ENCODE measurements at places on chromosomes 1 and 21. TPM values are rescaled to one million over a fixed set of nuclear protein-coding genes. Genes with fewer than 3 reads are reported as not detected.
A peak's percentile ranks its signal among the peaks of the same experiment; 100 is the strongest.

CDK11A gene
- 12.8 TPM for total RNA-seq

SMIM1 gene
- 1.7 TPM for total RNA-seq

- peak; percentile 66 for DNase-seq
These were observed 72.9 kb downstream of the SKI start for GRCh38 chr1:2300851-2301606.

DNA sequence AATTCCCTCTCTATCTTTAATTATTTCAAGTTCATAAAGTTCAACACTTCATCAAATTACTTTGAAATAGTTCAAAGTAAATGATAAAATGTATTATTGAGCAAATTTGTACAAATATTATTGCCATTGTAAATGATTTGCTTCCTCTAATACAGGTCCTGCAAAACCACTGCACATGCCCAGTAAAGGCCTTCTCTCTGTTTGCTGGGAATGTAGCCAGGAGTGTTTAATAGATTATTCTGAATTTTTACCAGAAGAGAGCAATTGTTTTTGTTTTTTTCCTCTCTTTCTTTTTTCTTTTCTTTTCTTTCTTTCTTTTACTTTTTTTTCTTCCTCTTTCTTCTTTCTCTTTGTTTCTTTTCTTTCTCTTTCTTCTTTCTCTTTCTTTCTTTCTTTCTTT lies 486.3 kb downstream of the PTBP2 start:
- no peak for DNase-seq

Data from cerebellum (tissue), 4 donors.